A549 (cell line): ENCODE measurements at places on chromosomes 12 and 14.

GRCh38 chr12:63305901-63306875, 155.2 kb upstream of the AVPR1A start:
- no peak for DNase-seq

GRCh38 chr14:72779679-72780078, 114.2 kb downstream of the DPF3 start:
- no peak for DNase-seq

DNA sequence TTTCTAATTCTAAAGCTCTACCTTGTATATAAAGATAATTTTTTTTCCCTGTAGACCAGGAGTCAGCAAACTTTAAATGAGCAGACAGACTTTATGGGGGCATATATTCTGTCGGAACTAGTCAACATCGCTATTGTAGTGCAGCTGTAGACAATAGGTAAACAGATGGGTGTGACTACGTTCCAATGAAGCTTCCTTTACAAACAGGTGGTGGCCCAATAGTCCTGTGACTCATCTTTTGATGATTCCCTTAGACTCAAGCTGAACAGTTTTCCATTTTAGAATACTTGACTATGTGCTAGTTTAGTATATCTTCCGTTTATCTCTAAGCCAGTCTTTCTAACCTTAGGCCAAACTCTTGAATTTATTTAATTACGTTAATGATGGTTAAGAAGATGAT, 16.3 kb downstream of the MUCL1 start:
- DNase-seq: no peak

DNA sequence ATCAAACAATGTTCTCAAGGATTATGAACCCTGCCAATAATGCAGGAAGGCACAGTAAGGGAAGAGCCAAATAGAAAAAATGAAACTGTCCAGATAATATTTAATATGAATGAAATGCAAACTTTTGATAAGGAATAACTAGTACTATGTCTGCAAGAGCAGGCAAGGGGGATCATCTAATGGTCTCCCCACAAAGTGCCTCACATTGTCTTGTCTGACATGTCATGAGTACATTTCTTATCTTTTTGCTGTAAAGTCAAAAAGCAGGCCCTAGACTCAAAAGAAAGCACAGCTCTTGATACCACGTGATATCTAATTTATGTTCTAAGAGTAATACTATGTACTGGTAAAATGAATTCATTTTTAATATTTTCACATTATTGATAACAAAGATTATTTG, 43.9 kb upstream of the GTF2A1 start:
- no peak for DNase-seq

DNA sequence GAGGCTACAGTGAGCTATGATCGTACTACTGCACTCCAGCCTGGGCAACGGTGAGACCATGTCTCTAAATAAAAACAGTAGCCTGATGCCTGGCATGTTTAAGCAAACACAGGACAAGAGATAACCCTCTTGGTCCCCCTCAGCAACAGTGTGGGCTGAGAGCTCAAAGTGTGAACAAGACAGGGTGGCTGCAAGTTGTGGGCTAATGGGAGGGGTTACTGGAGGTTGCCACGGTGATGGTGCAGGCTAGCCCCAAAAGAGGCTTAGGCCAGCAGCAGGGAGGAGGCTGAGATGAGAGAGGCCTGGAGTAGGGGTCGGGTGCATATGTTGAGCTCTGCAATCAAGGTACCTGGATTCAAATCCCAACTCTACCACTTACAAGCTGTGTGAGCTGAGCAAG, 3.4 kb upstream of the LGMN start:
- DNase-seq: no peak

DNA sequence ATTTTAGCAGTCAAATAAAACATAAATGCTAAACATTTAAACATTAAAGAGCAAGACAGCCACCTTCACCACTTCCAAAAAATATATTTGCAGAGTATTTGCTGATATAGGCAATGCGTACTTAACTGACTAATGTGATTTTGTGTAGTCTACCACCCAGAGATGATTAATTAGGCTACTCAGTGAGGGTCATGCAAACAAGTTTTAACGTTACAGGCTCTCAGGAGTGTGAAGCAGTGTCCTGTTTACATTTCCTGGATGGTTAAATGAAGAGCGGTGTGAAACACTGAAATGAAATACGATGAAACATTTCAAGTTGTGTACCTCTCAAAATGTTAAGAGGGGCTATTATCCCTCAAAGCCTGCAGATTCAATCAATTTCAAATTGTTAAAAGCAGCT, 165.8 kb upstream of the LRIG3 start:
- DNase-seq: no peak

DNA sequence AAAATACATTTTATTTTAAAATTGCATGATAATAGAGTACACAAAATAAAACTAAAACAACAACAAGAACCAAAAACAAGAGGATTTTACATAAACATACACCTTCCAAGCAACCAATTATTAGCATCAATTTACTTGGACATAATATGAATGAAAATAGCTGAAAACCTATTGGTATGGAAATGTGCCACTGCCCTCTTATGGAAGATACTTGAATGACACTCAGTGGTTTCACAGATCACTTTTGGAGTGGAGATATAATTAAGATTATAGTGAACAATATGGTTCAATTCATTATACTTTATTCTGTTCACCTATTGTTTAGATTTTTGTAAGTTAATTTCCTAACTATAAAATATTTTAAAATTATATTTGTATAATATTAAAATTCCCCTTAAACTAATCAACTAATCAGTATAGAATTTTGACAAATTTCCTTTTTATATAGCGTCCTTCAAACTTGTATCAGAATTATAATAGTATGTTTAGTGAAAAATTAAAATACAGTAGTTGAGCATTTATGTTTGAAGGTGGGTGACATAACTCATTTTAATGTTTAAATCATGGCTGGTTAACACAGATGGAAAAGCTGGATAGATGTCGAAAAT, 70.1 kb downstream of the SLC6A15 start:
- peak; percentile 22 for DNase-seq

DNA sequence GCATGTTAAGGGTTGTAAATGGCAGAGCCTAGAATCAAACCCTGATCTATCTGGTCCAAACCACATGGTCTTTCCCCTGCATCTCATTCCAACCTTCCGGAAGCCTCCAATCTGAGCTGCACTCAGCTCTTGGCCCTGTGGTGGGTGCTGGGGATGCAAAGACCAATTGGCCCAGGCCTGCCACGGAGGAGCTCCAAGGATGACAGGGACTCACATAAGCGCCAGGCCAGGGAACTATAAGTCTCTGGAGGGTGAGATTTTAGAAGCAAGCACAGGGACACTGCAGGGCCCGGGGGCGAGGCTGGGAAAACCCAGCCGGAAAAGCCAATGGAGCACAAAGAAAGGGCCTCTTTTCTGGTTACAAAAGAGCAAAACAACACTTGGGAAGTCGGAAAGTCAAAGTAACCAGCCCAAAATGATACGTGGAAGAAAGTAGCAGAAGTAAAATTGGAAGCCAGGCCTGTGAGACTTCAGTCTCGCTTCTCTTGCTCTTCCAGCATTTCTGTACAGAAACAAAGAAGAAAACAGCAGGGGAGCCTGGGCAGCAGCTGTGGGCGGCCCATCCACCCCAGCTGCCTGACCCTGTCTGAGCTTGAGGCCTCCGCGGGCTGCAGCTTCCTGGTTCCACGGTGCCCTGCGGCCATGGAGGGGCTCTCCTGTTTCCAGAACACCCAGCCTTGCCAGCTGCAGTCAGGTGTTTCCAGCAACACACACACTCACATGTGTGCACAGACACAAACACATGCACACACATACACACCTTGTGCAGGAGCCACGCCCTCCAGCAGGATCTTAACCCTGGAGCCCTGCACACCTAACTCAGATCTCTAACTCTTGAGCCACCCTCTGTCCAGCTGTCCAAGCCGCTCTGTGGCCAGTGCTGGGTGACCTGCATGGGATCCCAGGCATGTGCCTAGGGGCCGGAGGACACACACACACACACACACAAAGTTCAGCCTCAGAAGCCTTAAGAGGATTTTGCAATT, 178.2 kb downstream of the BCL11B start:
- no peak for DNase-seq

- DNase-seq: no peak
Observed at GRCh38 chr12:53506450-53506785, 866 bp downstream of the NPFF start.

GRCh38 chr14:64507376-64508156, 3.0 kb downstream of the ZBTB1 start:
- DNase-seq: no peak

DNA sequence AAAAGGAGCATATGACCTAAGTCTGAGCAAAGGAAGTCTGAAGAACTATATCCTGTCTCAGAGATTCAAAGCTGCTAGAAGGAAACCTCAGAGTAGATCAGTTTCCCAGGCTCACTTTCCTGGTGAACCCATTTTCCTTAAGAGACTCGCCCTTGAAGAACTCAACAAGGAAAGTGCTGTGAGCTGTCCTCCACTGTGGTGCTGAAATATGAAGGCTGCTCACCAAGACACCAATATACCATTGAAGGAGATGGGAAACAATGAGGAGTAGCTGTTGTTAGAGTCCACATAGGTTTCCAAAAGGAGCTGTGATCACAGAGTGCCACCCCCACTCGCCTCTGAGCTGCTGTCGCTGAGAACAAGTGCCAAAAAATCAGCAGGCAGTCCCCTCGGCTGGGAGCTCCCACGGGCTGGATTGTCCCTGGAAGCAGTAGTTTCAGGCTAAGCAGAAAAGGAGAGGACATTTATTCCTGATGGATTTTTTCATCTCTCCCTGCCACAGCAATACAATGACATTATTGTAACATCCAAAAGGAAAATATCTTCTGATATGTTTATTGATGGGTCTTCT, 282.1 kb downstream of the RPS29 start:
- DNase-seq: no peak

DNA sequence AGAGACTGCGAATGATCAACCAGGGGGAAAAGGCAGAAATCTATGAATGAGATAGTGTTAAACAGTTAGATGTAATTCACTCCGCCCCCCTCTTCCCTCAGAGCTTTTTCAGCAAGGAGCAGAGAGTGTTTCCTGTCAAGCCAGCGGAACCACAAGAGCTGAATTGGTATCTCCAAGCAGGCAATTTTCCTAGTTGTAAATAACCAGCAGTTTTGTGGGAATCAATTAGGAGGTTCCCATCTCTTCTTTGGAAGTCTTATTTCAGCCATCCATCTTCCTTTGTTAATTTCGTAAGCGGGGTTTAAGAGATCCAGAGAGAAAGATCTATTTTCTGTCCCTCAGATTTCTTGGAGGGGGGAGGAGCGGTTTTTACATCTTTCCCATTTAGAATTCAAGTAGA, 178.0 kb downstream of the FOXN3 start:
- DNase-seq: no peak

GRCh38 chr12:122721057-122721545, 4.5 kb upstream of the HCAR3 start:
- no peak for DNase-seq

DNA sequence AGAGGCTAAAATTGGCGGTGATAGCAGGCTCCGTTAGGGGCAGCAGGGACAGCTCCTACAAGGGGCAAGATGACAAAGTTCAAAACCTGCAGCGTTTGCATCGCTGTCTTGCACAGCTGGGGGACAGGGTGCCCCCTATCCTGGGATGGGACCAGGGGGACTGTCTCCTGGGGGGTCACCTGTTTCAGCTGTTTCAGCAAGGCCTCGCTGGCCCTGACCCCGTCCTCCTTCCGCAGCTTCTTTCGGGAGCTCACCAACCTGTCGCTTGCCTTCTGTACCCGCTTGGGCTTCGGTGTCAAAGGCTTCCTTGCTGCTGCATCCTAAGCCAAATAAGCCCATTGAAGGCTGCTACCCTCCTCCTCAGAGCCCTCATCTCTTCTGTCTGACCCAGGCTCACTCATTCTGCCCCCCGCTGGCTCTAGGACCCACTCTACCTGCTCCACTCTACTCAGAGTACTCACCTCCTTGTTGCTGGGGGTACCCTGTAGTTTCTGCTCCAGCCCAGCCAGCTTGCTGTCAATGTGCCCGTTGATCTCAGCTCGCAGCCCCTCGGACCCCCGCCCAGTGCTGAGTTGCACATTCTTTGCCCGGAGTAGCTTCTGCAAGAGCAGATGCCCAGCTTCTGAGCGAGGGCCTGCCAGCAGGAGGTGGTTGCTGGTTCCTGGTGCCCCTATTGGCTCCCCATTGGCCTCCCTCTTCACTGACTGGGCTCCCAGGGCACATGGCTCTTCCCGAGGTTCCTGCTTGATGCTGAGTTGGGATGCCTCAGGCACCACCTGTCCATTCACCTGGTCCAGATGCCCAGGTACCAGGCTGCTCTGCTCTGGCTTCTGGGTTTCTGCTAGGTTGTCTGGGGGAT, 12.4 kb upstream of the PRKAG1 start:
- DNase-seq: no peak

DNA sequence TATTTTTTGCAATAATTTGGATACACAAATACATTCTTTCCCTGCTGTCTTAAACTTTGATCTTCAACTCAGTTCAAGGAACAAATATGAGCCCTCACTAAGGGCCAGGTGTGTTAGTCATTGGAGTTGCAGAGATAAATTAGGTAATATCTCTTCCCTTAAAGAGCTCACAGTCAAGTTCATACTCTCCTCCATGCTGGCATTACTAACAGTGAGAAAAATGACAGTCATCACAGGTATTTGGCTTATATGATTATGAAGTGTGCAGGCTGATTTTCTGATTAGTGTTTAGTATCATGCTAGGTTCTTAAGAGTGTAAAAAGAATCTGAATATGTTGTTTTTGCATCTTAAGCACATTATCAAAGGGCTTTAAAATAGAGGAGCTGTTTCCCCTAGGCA, 594.7 kb downstream of the CCER1 start:
- no peak for DNase-seq

DNA sequence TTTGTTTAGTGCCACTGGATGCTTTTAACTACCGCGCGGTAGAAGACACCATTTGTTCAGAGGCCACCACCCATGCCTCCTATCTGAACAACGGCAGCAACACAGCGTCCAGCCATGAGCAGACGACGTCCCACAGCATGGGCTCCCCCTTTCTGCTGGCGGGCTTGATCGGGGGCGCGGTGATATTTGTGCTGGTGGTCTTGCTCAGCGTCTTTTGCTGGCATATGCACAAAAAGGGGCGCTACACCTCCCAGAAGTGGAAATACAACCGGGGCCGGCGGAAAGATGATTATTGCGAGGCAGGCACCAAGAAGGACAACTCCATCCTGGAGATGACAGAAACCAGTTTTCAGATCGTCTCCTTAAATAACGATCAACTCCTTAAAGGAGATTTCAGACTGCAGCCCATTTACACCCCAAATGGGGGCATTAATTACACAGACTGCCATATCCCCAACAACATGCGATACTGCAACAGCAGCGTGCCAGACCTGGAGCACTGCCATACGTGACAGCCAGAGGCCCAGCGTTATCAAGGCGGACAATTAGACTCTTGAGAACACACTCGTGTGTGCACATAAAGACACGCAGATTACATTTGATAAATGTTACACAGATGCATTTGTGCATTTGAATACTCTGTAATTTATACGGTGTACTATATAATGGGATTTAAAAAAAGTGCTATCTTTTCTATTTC, 93.2 kb downstream of the FLRT2 start:
- no peak for DNase-seq

DNA sequence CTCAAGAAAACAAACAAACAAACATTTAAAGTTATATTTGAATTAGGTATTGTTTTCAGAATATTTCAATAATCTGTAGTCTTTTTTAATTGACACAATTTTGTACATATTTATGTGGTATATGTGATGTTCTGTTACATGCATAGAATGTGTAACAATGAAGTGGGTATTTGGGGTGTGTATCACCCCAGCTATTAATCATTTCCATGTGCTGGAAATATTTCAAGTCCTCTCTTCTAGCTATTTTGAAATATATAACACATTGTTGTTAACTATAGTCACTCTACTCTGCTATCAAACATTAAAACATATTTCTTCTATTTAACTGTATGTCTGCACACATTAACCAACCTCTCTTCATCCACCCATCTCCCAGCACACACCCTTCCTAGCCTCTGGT, 32.0 kb upstream of the SIX1 start:
- no peak for DNase-seq
